ENCODE measurements at places on chromosomes 16 and 17.

- no peak for DNase-seq
These were observed 108.8 kb downstream of the AMFR start for GRCh38 chr16:56316545-56316944.

- DNase-seq, result no peak
These were observed 28.7 kb downstream of the CALB2 start for GRCh38 chr16:71387045-71387871.

GRCh38 chr17:56917559-56918296 lies 3.9 kb upstream of the TRIM25 start:
- DNase-seq, result no peak

- DNase-seq, result no peak
These were observed 373.7 kb upstream of the SALL1 start for GRCh38 chr16:51524555-51525373.

GRCh38 chr16:54281535-54282201 lies 4.9 kb downstream of the IRX3 start:
- DNase-seq, result no peak

GRCh38 chr17:32609085-32609484 lies 122.3 kb downstream of the CDK5R1 start:
- no peak for DNase-seq

DNA sequence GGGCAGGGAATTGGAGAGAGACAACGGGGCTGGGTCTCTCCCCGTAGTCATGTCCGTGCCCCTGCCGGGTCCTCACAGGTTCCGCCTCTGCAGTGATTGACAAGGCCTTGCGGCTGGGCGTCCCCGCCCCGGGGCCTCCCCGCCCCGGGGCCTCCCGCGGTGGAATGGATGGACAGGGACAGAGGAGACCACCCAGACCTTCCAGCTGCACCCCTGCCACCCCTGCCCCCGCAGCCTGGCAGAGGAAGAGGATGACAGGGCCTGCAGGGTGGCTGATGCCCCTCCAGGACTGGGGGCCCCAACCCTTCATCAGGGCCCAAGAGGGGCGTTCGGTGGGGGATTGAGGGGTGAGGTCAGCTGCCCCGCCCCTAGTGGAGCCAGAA lies 216.4 kb upstream of the CIBAR2 start:
- no peak for DNase-seq

- no peak for DNase-seq
These were observed 47.0 kb upstream of the CDRT4 start for GRCh38 chr17:15514469-15514868.

DNA sequence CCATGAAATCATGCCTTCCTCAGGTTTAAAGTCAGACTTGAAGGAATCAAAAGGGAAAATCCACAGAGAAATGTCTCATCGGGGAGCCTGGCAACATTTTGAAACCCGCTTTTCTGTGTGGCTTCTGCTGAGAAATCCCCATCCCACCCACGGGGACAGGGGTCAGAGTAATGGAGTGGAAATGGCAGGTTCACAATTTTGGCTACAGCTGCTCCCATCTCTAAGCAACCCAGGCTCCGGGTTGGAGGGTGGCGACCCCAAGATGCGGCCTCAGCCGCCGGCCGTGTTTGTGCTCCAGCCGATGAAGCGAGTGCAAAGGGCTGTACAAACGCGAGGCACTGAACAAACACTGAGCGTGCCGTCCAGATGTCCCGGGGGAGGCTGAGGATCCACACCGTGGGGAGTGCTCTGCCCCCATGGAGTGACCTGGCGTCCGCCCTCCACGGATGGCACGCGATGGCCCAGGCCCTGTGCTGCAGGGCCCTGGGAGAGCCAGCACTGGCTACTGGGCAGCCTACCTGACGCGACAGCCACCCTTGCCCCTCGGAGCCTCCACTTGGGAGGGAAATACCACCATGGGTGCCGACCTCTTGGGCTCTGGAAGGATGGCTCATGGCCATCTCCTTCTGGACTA lies 22.2 kb downstream of the SLC43A2 start:
- no peak for DNase-seq

GRCh38 chr17:1736348-1737281 lies 6.1 kb upstream of the SERPINF2 start:
- peak; percentile 40 for DNase-seq

DNA sequence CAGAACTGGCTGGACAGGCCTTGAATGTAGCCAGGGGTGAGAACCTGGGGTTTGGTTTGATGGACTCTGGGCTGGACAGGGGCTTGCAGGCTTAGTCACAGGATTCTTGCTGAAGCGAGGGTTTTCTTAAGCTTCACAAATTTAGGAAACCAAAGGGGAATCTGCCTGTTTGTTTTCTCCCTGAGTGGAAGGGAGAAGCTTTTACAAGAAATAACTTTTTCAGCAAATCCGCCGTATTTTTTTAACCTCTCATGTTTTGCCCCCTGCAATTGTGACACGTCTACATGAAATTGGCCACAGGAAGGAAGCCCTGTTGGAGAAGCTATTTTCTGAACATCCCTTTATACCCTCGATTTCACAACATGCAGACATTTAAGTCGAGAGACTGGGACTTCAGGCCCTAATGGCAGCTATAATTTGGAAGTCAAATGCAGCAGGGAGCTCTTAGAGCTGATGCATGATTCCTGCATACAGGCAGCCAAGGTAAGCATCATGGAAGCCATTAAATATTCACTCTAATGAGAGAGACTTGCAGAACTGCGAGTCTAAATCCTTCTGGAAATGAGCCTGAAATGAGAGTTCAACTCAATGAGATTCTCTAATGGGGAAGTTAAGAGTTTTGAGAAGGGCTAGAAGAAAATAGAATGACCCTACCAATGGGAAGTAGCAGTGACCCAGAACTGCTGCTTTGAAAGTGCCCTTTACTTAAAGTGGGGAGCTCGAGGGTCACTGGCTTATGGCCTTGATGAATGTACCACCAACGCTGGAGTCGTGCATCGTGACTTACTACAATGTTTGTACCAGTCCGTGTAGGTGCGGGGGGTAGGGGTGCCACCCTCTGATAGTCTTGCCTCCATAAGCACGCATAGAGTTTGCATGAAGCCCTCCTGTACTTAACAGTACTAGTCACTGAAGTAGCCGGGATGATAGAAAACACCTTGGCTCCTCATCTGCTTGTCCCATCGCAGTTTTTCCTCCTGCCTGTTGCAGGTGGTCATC lies 45.1 kb upstream of the IRF8 start:
- DNase-seq, result no peak

DNA sequence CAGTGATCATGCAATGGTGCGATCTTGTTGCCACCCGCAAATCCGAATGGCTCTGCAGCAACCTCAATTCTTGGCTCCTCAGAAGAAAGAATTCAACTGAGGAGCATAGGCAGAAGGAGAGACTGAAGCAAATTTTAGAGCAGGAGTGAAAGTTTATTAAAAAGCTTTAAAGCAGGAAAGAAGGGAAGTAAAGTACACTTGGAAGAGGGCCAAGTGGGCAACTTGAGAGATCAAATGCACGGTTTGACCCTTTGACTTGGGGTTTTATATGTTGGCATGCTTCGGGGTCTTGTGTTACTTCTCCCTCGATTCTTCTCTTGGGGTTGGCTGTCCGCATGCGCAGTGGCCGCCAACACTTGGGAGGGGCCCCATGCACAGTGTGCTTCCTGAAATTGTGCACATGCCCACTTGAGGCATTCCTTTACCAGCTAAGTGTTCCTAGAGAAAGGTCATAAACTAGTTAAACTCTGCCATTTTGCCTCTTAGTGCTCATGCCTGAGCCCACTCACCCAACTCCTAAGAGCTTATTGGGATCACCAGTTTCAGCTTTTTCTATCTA lies 36.7 kb downstream of the ZNRF1 start:
- DNase-seq, result no peak

- no peak for DNase-seq
These were observed 52.5 kb downstream of the BANP start for GRCh38 chr16:88003736-88004135.

DNA sequence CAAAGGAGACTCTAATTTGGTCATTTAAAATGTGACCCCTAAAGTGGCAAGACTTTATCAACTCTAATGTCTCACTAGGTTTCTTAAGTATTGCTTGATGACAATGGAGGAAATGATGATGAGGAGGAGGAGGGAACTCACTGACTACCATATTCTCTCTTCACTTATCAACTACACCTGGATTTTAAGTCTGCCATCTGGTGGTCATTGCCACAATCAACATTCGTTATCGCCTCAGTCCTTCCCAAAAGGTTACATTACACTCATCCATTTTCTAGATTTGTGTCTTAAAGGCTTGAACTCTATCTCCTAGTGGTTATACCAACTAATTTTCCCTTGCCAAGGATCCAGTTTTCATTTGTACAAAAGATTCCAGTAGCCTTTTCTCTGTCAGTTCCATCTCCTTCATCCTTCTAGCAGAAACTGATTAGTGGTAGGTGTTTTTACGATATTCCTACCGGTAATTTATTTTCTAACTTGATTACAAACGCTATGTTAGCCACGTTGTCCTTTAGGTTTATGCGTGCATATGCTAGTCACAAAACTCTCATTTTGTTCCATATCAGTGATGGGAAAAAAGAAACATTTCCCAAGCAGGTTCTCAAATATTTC lies 114.6 kb upstream of the NOG start:
- no peak for DNase-seq

DNA sequence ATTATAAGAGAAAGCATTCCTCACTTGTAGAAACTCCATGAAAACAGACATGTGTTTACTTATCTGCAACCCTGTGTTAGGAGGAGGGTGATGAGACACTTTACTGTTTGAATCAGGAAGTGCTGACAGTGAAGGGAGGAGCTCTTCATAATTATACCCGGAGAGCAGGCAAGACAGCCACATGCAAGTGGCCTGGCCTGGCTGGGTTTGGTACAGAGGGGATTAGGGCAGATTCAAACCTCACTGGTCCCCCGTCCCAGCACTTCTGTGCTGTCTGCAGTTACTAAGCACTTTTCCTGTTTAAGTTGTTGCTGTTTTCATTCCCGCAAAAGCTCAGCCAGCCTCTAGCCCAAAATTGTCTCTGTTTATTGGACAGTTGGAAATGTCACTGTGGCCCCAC lies 78.5 kb downstream of the WWOX start:
- DNase-seq, result no peak

DNA sequence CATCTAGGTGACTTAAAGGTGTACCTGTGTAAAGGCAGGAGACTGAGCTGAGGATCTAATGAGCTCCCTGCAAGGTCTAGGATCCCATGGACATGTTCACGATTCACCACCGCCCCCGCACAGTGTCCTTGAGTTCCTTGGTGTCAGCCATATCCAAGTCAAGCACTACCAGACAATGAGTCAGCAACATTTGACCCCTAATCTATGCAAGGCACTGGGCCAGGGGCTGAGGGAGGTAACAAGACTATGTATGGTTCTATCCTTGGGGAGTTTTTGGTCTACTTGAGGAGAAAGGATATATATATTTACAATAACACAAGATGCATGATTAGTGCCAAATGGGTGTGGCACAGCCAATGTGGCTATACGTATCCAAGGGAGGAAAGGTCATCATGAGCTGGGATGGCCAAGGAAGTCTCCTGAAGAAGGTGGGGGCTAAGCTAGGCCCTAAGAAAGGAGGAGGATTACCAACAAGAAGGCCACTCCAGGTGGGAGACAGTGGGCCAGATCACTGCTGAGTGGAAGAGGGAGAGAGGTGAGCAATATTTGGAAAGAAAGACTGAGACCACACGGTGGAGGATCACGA lies 35.0 kb downstream of the ITGB3 start:
- no peak for DNase-seq

DNA sequence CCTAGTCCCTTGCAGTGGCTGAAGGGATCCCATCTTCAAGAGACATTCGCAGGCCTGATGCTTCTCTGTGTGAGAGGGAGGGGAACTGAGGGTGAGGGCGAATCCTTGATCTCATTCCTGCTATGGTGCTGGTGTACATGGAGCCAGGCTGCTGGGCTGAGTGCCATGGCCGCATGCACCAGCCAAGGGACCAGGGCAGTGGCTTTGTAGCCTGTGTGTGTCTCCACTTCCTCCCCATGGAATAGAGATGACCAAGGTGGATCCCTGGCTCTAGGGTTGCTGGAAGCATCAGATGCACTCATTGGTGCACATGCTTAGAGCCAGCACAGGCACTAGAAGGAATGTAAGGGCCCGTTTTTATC lies 195.0 kb downstream of the FOXL1 start:
- no peak for DNase-seq

DNA sequence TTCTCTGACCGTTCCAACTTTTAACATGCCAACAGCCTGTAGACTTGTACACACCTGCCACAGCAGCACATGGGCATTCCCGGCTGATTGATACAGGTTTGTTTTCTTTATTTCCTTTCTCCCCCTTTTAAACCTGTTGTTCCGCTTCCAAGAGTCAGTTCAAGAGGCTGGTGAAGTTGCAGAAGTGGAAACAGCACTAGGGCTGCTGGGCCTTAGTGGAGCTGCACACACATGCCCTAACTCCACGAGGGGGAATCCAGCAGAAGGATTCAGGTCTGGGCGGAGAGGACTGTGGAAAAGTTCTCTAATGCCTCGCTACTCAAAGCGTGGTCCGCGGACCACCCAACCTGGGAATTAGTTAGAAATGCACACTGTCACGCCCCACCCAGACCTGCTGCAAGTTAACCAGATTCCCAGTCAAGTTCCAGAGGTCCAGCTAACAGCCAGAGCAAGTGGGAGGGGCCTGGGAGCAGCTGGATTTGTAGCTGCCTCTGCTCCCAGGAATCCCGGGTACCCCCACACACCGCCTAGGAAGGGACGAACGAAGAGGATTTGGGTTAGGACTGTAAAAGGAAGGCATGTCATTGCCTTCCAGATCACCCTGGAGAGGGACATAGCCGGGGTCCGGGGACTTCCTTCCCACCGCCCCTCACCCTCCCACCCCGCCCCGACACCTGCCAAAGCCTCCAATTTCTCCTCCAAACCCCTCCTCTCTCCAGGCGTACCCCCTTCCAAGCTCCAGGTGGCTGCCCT lies 542 bp downstream of the SLC39A11 start:
- no peak for DNase-seq

DNA sequence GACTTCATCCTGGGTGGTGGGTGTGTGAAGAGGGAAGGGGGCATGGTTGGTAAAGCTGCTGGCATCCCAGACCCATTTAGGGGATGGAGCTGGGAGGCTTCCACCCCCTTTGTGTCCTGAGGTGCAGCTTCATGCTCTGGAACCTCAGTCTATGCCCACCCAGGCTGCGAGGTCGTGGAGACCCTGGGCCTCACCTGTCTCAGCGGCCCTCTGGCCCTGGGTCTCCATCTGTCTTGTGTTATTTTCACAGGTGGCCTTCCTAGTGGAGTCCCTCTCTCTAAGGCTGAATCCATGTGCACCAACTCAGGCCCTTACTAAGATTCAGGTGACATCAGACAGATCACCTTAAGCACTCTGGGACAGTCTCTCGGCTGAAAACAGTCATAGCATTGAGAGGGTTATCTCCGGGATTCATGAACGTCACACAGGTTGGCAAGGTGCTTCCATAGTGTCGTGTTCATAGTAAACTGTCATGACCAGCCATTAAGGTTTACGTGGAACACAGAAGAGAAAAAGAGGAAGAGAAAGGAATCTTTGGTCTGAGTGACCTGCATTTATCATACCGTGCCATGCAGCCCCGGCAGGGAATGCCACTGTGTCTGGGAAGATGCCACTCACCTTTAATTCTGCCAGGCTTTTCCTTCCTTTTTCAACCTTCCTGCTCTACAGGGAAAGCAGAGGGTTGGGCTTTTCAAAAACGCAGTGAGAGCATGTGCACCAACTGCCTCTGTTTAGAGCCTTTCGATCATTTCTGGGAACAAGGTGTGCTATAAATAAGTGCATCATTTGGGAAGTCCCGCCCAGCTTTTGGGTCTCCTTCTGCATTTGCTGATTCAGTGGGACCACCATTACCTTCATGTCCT lies 4.5 kb upstream of the FOXL1 start:
- no peak for DNase-seq
